ENCODE measurements at places on chromosomes 7 and 10.
A peak's percentile ranks its signal among the peaks of the same experiment; 100 is the strongest.

GRCh38 chr10:131660427-131660826 lies 240.4 kb upstream of the PPP2R2D start:
- DNase-seq: no peak

- no peak for DNase-seq
Observed at GRCh38 chr7:17654940-17655339, 285.4 kb downstream of the SNX13 start.

- DNase-seq: no peak
Observed at GRCh38 chr10:121096617-121097431, 245.7 kb downstream of the WDR11 start.

- no peak for DNase-seq
Observed at GRCh38 chr7:136030330-136030729, 53.2 kb upstream of the MTPN start.

GRCh38 chr10:86336341-86336740 lies 30.3 kb downstream of the GRID1 start:
- DNase-seq: no peak

GRCh38 chr7:38448584-38449234 lies 175.3 kb upstream of the TARP start:
- no peak for DNase-seq

GRCh38 chr7:42099470-42100155 lies 137.4 kb downstream of the GLI3 start:
- no peak for DNase-seq

- peak; percentile 49 for DNase-seq
Observed at GRCh38 chr10:86203162-86203905, 163.3 kb downstream of the GRID1 start.

DNA sequence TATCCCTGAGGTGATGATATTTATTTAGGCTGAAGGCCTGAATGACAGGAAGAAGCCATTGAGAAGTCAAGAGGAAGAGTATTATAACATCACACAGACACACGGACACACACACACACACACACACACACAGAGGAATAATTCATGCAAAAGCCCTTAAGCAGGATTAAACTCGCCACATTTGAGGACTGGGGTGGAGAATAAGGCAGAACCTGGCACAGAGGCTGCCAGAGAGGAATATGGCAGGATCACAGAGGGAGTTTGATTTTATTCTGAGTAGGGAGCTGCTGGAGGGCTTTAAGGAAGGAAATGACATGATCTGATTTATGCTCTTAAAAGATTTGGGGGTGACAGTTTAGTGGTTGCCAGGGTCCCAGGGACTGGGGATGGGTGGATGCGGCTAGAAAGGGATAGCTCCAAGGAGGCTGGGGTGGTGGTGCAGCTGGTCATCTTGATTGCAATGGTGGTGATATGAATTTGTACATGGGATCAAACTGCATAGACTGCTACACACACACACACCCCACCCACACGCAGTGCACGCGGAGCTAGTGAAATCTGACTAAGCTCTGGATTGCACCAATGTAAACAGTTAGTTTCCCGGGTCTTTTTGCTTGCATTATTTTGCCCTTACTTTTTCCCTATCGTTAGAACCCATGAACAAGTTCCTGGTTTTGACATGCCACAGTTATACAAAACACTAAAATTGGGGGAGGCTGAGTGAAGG lies 11.2 kb downstream of the SMURF1 start:
- DNase-seq: no peak

Measured in right kidney (tissue), 9 donors.